Foreskin fibroblast (primary cell): ENCODE measurements at places on chromosomes 6 and 20.

- no peak for DNase-seq
These were observed 406.5 kb upstream of the CHD6 start for GRCh38 chr20:42024653-42025052.

DNA sequence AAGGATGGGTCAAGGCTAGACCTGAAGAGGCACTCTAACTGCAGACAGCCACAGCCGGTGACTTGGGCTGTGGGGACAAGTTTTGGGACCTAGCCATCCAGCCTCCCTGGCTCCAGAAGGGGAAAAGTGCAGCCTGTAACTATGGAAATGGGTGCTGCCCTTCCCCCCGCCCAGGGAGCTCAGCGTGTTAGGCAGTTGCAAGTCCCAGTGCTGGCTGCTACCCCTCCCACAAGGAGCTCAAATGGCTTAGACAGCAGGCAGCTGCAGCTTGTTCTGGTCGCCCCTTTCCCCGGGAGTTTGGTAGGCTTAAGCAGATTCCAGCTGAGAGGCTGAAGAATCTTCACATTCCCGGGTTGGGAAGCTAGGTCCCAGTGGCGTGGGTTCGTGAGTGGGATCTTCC, 162.6 kb downstream of the FAM83B start:
- DNase-seq, result no peak

DNA sequence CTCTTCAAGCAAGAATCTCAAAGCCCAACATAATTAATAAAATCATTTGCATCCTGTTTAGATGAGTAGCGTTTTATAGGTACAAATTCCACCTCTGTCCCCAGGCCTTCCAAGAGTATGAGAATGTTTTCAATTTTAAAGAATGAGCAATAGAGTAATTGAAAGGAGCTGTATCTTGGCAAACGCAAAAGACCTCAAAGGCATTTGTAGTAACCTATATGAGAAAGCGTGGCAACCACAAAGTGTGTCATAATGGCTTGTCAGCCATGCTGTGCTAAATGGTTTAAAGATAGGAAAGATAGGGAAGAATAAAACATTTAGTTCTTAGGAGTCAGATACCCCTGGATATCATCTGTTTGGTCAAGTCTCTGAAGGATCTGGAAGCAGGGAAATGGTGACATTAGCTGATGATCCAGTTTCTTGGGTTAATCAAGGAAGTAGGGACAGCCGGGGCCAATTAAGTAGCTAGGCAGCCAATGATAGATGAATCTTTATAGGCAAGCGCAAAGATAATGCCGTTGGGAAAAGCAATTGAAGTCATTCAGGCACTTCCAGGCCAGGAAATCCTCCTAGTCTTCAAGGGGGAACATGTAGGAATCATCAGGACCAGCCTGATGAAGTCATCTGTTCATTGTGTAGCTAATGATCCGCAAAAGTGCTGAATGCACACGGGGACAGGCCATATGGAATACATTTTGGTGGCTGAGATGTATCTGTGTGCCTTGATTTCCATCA, 71.5 kb upstream of the ISM1 start:
- peak; percentile 61 for DNase-seq

- DNase-seq, result no peak
These were observed 9.8 kb upstream of the PNISR start for GRCh38 chr6:99434702-99435530.

GRCh38 chr6:57075092-57075491, 14.9 kb upstream of the ZNF451 start:
- DNase-seq, result peak; percentile 14

DNA sequence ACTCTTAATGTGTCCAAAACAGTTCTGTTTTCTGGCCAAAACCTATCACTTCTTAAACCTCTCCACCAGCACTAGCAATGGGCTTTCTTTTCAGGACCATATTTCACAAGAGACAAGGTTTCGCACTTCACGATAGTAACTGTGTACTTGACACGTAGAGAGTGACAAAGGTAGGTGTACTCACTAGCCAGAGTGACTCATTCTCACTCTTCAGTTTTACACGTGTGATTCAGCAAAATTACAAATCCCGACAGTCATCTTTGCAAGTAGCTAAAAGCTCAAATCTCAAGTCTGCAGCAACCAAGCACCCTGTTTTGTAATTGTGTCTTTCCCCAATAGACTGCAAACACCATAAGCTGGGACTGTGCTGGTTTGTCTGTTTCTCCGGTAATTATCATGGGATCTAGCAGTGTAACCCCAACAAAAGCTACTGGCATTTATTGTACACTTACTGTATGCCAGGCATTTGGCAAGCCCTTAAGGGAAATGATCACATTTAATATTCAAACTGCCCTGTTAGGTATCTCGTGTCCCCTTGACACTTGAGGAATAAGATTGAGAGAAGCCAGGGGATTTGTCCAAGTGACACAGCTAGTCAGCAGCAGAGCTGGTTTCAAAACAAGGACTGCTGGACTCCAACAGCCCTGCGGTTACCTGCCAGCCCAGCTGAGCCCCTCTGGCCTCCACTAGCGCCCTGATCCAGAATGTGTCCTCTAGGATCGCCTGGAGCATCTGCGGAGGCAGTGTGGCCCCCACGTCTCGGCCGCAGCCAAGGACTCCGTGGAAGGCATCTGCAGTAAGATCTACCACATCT, 9.9 kb downstream of the PCIF1 start:
- DNase-seq, result no peak

DNA sequence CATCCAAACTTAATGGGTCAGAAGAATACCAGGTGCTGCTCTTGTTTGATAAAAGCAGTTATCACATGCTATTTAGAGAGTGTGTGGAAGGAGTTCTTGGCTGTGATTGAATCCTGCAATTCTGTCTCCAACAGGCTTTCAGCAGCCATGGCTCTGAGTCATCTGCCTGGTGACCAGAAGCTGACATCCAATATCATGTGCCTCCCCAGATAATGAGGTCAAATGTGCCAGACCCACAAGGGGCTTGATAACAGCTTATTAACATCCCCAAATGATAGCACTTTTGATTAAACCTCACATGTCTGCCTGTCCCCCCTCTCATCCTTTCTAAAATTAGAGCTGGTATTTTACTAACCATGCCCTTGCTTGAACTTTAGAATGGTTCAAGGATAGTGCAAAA, 175.7 kb upstream of the PLN start:
- peak; percentile 82 for DNase-seq

- peak; percentile 40 for DNase-seq
These were observed 2.8 kb upstream of the FANCE start for GRCh38 chr6:35449287-35449881.

GRCh38 chr6:21199262-21199661, 394.3 kb upstream of the SOX4 start:
- DNase-seq, result no peak

GRCh38 chr6:52362443-52363227, 684 bp downstream of the PAQR8 start:
- no peak for DNase-seq

DNA sequence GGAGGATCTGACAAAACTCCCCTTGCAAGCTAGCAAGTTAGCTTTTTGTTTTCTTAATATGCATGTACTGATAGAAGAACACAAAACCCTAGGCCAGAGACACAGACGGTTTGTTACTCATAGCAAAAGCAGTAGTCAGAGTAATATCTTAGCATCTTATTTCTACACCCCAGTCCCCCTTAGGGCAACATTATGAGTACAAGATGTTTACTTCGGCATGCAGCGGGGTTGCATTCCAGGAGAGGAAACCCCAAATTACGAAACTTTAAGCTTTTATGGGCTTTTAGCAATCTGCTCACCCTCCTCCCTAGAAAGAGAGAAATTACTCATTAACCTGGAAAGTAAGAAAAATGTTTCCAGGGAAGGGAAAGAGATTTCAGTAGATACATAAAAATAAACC, 1286.9 kb downstream of the EPHA7 start:
- no peak for DNase-seq

DNA sequence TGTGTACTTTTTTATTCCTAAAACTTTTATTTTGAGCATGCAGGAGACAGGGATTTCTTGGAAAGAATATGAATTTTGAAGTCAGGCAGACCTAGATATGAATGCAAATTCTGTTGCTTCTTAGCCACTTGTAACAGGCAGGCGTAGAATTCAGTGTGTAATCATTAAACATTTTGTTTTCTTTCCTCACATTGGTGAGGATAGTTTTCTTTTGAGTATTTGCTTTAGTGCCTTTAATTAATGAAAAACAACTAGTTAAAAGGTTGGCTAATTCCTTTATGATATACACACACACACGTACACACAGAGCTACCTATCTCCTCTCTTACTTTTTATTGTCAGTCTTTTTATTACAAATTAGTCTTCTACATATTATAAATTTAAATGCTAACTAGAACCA, 342.3 kb downstream of the CDKAL1 start:
- no peak for DNase-seq

- no peak for DNase-seq
These were observed 42.4 kb downstream of the TXLNB start for GRCh38 chr6:139249395-139249794.

- no peak for DNase-seq
These were observed 6.3 kb downstream of the GABRR2 start for GRCh38 chr6:89308525-89309395.

- DNase-seq, result peak; percentile 35
These were observed 260.1 kb upstream of the SGK1 start for GRCh38 chr6:134577998-134578397.

DNA sequence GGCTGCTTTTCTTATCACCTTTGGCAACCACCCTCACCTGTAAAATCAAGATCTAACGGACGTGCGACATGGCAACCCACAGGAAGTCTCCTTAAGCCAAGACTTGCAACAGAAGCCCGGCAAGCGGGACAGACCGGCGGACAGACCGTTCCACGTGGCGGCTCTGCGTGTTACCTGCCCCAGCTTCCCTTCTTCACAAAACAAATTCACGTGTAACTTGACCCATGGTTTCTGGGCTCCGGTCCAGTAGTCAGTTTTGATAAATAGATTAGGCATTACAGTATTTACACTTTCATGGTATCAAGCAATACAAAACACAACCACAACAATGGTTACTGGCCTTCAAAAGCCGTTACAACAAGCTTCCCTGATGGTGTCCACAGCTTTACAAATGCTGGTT, 133.8 kb downstream of the PRND start:
- DNase-seq, result no peak

- no peak for DNase-seq
These were observed 139.0 kb downstream of the FNDC1 start for GRCh38 chr6:159308198-159308597.

- DNase-seq, result peak; percentile 90
These were observed 23.1 kb upstream of the MROH8 start for GRCh38 chr20:37202267-37202943.

DNA sequence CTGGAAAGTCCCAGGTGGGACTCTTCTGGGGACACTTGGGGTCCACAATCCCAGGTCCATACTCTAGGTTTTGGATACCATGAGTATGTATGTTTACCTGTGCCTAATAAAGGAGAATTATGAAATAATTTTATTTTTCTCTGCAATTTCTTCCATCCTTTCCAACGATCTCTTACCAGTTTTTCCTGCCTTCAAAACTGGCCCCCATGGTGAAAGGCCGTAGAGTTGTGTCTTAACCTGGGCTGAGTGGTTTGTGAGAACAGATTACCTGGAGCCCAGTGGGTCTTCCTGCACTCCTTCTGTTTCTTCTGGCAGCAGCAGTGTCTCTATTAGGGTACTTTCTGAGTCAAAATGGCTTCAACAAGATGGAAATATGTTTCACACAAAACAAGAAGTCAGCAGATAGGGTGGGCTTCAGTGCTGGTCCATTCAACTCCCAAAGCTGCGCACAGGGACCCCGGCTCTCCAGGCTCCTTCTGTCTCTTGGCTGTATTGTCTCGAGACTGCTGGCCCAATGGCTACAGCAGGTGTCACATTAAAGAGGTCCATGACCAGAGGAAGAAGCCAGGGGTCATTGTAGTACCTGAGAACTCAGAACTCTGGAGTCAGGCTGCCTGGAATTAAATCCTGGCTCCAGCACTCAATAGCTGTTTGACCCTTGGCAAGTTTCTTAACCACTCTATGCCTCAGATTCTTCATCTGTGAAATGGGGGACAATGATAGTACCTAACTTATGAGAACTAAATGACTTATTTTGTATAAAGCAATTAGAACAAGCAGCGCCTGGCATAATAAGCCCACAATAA, 10.5 kb upstream of the RBCK1 start:
- no peak for DNase-seq

DNA sequence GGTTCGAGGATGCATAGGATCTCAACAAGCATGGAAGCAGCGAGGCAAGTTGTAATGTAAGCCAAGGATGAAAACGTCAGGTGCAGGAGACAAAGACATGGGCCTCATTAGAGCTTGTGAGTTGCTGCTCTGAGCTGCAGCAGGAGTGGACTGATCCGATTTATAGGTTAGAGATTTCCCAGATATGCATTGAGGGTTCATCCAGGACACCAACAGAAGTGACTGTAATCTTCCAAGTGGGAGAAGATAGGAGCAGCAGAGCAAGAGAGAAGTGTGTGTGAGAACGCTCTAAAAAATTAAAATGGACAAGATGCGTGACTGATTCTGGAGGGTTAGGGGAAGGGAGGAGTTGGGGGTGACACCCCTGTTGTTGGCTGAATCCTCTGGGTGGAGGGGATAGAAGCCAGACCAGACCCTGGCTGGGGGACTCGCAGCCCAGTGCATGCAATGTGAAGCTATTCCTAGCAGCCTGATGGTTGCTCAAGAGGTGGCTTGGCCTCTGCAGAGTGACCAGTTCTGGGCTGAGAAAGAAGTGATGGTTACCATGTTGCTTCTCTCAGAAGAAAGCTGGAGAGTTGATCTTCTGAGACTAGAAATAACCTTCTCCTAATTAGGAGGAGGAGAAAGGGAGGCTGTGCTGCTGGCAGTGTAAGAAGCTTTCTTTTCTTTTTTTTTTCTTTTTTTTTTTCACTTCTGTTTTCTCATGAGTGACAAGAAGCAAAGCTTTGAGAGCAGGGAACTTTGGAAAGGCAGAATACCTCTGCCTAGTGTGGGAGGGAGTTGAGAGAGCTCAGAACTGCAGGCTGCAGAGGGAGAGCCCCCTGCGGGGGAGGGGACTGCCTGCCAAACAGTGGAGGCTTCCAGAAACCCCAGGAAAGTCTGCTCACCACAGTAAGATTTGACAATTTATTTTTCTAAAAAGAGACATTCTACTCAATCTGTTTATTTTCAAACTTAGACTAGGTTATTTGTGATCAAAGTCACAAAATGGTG, 116.9 kb downstream of the SLX4IP start:
- no peak for DNase-seq

GRCh38 chr6:76852776-76853175, 610.5 kb downstream of the HTR1B start:
- peak; percentile 8 for DNase-seq

DNA sequence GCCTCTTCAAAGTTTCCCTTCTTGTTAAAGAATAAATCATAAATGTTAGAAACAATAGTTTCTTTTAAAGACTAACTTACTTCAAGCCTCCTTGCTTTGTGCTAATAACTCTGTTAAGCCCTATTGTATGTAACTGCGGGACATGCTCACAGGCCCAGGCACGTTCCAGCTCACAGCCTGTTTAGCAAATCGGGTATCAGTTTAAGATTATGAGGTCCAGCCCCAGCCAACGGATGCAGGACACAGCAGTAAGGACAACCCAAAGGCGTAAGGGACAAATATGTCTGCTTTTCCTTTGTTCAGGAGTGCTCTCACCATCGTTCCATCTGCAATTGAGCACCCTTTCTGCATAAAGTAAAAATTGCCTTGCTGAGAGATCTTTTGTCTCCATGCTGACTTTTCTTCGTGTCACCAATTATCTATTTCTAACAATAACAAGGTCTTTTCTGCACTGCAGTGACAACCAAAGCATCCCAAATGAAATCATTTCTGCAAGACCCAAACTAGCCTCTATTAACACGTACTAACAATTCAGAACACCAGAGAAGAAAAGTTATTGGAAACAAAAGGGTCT, 1.4 kb downstream of the C6orf52 start:
- DNase-seq, result no peak
